Dermis lymphatic vessel endothelial cell (primary cell): ENCODE measurements at places on chromosomes 12 and 14. TPM values are rescaled to one million over a fixed set of nuclear protein-coding genes. Genes with fewer than 3 reads are reported as not detected.

Gene GPR65
- 0.09 and 0.11 TPM in 2 replicates for total RNA-seq

Gene GLIPR1L1
- total RNA-seq: not detected in 2 replicates

Gene L3HYPDH
- total RNA-seq: 17.3 and 25.1 TPM in 2 replicates

Gene OR4M1
- total RNA-seq: not detected in 2 replicates

Gene OR4E2
- not detected in 2 replicates for total RNA-seq

Gene SERPINA4
- not detected in 2 replicates for total RNA-seq

Gene IRAK3
- total RNA-seq: 14.7 and 16.5 TPM in 2 replicates

Gene CARMIL3
- total RNA-seq: under 0.01 TPM in 1 of 2 replicates, not detected in the other

Gene CREBL2
- 42.9 and 47.0 TPM in 2 replicates for total RNA-seq

Gene LTBP2
- 5.0 and 5.1 TPM in 2 replicates for total RNA-seq

Gene ADAM21
- total RNA-seq: under 0.01 and 0.17 TPM in 2 replicates

Gene LIN7A
- 0.09 and 0.22 TPM in 2 replicates for total RNA-seq

Gene TULP3
- total RNA-seq: 17.4 and 19.3 TPM in 2 replicates

Gene RBP5
- total RNA-seq: 0.22 and 0.26 TPM in 2 replicates

Gene SERPINA6
- total RNA-seq: not detected in 2 replicates

Gene GALNT6
- 11.7 and 12.3 TPM in 2 replicates for total RNA-seq

Gene GNG2
- 6.1 and 6.5 TPM in 2 replicates for total RNA-seq

Gene GUCY2C
- total RNA-seq: not detected in 2 replicates

Gene SPIC
- not detected in 2 replicates for total RNA-seq

Gene GARIN6
- total RNA-seq: not detected in 2 replicates

Gene LRFN5
- total RNA-seq: under 0.01 TPM in 1 of 2 replicates, not detected in the other

Gene DIO3
- not detected in 2 replicates for total RNA-seq

Gene NGB
- total RNA-seq: not detected in 2 replicates

Gene NELL2
- total RNA-seq: not detected in 2 replicates

Gene AMN
- total RNA-seq: not detected in 2 replicates

Gene BHLHE41
- total RNA-seq: 0.09 and 0.11 TPM in 2 replicates

Gene CDCA3
- total RNA-seq: 2.7 and 3.4 TPM in 2 replicates

Gene NDRG2
- 5.7 and 7.2 TPM in 2 replicates for total RNA-seq

Gene ACSM4
- total RNA-seq: not detected in 2 replicates

Gene TGM1
- 0.09 and 0.22 TPM in 2 replicates for total RNA-seq

Gene OR4K13
- total RNA-seq: not detected in 2 replicates

Gene B4GALNT3
- 0.11 TPM in 1 of 2 replicates, not detected in the other for total RNA-seq

Gene SMCO2
- total RNA-seq: 0.11 and 0.34 TPM in 2 replicates

Gene CLEC7A
- 0.33 and 0.43 TPM in 2 replicates for total RNA-seq

Gene PDE3A
- total RNA-seq: 0.43 and 2.8 TPM in 2 replicates

Gene LRP1
- total RNA-seq: 0.52 and 1.2 TPM in 2 replicates

Gene PLA2G1B
- not detected in 2 replicates for total RNA-seq

Gene MYRFL
- total RNA-seq: under 0.01 TPM in 1 of 2 replicates, not detected in the other

Gene RIPK3
- 2.1 and 2.2 TPM in 2 replicates for total RNA-seq

Gene AKAP3
- 1.3 and 1.9 TPM in 2 replicates for total RNA-seq

Gene EIF2S3B
- 0.54 and 1.4 TPM in 2 replicates for total RNA-seq

Gene LALBA
- total RNA-seq: not detected in 2 replicates

Gene TCP11L2
- 99.7 and 125 TPM in 2 replicates for total RNA-seq
